ENCODE measurements at places on chromosomes 6 and 20.
A peak's percentile ranks its signal among the peaks of the same experiment; 100 is the strongest.

- DNase-seq, result no peak
Observed at GRCh38 chr6:158782432-158783166, 36.6 kb downstream of the EZR start.

DNA sequence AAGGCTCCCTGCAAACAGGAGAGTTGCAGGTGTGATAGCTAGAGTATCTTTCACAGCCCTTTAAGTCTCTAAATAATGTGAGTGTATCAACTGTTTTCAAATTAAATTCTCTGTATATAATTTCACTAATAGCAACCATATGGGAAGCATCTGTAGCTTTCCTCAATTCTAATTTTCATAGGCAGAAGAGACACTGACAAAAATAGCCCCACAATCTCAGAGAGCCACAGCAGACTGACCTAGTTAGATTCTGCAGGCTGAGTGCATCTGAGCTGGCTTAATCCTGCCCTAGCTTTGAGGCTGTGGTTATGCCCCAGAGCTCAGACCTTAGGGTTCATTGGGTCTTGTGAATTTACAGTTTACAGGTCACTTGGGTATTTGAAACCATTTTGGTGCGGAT is 63.9 kb downstream of the MAP7 start:
- no peak for DNase-seq

DNA sequence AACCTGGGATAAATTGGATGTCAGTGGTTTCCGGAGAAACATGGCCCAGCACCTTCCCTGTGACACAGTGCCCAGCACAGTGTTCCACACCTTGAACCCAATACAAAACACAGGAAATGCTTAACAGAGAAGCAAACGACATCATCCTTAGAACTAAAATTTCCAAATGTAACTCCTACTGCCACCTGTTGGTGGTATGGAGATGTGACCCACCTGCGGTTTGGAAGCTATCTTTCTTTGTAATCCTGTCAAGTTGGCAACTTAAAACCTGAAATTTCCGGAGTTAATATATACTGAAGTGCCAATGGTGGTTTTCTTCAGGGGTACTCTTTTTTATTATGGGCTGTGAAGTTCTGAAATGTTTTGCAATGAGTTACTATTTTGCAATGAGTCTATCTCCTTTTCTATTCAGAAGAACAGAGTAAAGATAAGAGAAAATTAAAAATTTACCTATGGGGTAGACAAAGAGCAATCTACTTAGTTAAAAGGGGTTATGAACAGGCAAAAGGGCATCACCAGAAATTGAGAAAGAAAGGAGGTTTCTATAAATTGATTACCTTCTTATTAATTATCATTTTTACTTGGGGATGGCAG is 658.8 kb downstream of the PTPRT start:
- DNase-seq, result peak; percentile 15

DNA sequence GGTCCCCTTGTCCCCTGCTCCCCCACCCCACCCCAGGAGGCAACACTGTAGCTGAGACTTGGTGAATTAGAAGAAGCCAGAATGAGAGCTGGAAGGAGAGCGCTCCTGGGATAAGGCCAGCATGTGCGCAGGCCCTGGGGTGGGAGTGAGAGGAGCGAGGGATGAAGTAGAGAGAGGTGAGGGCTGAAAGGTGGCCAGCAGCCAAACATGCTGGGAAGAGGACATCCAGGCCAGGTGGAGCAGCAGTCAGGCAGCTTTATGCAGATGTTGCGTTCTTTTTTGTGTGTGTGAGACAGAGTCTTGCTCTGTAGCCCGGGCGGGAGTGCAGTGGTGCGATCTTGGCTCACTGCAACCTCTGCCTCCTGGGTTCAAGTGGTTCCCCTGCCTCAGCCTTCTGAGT is 2.2 kb upstream of the BPIFB1 start:
- DNase-seq, result no peak

GRCh38 chr6:166459272-166459671 is 76.5 kb upstream of the MPC1 start:
- DNase-seq, result no peak

DNA sequence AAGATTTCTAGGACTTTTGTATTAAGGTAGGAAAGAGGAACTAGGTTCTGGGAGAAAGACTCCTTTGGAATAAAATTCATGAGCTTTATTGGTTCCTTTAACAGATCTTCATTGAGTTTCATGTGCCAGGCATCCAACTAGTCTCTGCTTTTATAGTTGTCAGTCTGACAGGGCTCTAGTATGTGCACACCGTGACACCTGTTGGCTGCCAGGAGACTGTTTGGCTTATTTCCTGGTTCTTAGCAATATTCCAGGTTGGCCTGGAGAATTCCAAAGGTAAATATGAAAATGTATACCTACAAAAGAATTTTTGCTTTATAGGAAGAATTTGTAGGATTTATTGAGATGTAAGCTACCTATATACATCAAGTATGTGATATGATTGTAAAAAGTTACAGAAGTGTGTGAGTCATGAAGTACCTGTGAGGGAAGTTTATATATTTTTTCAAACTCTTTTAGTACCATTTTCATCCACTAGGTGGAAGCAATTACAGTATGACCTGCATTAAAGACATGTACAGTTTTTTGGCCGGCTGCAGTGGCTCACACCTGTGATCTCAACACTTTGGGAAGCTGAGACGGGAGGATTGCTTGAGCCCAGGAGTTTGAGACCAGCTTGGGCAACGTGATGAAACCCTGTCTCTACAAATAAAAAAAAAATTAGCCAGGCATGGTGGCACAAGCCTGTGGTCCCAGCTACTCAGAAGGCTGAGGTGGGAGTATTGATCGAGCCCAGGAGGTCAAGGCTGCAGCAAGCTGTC is 35.2 kb downstream of the NDUFAF5 start:
- peak; percentile 59 for DNase-seq

DNA sequence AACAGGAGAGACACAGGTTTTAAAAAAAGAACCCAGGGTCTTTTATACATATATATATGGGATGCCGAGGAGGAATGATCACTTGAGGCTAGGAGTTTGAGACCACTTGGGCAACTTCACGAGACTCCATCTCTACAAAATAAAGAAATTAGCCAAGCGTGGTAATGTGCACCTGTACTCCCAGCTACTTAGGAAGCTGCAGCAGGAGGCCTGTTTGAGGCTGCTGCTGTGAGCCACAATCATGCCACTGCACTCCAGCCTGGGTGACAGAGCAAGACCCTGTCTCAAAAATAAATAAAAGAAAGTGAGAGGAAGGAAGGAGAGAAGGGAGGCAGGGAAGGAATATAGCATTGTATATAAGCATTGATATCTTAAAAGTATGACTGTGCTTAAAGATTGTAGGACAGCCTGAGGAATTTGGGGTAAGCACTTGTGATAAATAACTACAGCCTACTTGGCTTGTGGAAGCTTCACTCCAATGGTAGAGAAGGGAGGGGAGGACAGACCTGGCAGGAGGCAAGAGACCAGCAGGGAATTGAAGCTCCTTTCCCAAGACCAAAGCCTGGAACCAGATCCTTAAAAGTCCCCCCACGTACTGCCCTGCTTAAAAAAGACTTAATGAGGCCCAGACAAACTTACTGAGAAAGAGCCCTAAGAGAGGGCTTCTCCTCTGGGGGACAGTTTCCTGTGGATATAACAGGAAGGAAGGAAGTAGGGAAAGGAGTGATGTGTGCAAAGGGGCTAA is 2.5 kb upstream of the SNTA1 start:
- DNase-seq, result no peak

GRCh38 chr6:45047573-45047972 is 280.6 kb upstream of the RUNX2 start:
- DNase-seq, result no peak

DNA sequence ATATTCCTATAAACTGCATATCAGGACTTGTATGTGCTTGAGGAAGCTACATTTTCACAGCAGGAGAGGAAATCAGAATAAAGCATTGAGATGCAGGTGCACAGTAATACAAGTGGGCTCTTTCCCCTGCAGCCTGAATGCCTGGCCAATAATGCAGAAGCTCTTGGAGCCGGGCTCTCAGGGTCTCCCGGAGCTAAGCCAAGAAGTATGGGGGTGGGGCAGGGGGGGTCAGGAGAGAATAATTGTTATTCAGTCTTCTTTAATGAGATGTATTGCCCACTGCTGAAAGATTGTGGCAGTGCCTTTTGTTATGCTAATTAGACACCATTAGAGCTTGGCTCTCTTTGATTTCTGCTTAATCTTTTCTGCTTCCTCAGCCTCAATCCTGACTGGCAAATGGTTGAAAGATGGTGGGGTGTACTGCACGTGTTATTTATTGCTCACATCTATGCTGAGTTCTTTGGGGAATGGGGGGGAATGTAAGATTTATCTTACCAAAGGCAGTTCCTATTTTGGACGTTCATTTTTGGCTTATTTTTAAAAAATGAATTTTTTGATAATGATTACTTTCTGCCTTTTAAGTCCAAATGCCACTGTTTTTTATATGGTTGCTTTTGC is 407.6 kb upstream of the SOX4 start:
- DNase-seq, result no peak

GRCh38 chr20:35023624-35024023 is 68.0 kb downstream of the MYH7B start:
- DNase-seq, result no peak

DNA sequence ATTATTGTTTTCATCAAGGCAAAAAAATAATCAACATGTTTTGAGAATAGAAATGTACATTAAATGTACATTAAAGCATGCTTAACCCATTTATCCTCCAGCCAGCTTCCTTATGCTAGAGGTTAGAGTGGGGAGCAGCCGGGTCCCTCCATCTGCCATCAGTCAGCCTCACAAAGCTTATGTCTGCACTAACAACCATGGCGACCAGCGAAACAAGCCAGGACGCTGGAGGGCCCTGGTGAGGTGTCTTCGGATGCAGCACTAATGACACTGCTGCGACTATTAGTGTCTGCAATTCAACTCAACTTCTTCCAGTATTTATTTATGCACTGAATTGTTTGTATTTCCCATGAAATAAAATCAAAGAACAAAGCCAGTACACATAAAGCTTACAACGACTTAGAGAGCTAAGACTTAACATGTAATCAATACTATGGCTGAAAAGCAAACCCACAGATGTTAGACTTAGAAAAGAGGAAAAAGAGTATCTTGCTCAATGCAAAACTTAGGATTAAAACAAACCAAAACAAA is 6.8 kb downstream of the CLDN20 start:
- no peak for DNase-seq

DNA sequence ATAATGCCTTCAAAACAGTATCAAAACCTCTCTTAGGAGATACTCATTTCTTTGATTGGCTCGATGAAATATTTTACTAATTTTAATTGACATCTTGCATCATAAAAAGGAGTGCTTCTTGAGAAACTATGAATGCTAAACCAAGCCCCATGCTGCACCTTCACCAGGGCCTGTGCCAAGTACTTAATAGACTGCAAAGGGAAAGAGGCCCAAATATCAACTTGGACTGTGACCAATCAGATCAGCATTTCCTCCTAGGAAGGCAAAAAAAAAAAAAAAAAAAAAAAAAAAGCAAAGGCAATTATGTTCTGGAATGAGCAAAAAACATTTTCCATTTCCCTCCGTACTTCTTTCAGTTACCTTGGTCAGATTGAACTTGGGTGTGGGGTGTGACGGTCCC is 253.0 kb upstream of the SOX4 start:
- no peak for DNase-seq

GRCh38 chr6:158009114-158009891 is 27.6 kb downstream of the SYNJ2 start:
- peak; percentile 49 for DNase-seq

DNA sequence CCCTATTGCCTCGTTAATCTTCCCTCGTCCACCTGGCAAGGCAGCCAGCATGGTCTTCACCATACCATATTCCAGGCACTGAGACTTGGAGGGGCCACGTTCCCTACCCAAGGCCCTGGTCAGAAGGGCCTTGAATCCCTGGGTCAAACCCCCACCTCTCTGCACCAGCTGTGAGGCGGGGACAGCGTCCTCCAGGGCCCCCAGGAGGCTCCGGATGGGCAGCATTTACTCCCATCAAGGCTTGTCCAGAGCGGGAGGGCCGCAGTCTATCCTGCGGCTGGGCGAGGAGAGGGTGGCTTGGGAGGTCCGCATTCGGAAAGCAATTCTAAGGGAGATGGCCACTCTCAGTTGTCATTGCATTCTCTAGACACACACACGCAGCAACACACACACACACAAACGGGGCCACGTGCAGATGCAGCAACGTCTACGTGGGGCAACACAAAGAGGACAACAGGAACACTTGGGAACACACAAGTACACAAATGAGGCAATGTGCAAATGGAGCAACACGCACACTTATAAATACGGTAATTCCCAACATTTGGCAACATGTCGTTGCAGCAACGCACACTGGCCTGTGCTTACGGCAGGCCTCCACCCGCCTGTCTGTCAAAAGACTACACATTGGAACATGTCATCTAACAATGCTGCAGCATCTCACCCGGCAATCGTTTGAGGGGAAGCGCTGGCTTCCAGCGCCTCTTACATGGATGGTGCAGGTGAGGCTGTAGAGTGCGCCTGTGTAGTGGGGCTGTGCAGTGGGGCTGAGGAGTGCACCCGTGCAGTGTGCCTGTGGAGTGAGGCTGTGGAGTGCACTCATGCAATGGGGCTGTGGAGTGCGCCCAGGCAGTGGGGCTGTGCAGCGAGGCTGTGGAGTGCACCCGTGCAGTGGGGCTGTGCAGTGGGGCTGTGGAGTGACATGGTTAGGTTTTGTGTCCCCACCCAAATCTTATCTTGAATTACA is 12.9 kb upstream of the NTSR1 start:
- no peak for DNase-seq

DNA sequence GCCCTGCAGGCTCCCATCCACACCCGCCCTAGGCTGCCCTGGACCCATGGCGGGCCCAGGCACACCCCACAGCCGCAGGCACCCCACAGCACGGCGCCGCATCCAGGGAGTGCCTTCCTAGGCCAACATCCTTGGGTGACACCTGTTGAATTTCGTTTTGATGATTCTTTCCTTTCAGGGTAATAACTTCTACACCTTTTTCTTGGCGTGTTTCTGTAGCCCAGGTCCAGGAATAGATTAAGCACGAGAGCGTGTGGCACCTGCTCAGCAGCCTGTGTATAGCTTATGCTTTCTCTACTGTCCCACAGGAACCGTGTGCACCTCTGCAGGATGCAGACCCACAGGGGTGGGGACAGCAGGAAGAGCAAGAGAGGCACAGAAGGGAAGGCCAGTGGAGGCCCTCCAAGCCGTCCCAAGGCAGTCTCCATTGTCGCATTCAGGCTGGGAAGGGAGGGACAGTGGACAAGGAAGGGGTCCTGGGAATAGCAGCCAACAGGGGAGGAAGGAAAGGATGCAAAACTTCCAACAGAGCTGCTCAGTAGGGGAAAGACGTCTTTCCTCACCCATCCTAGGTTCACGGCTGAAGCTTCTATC is 118.1 kb upstream of the AFDN start:
- DNase-seq, result no peak

GRCh38 chr6:44966449-44967092 is 361.6 kb upstream of the RUNX2 start:
- DNase-seq, result no peak

- DNase-seq, result no peak
Observed at GRCh38 chr6:150560884-150561219, 38.8 kb upstream of the PLEKHG1 start.

DNA sequence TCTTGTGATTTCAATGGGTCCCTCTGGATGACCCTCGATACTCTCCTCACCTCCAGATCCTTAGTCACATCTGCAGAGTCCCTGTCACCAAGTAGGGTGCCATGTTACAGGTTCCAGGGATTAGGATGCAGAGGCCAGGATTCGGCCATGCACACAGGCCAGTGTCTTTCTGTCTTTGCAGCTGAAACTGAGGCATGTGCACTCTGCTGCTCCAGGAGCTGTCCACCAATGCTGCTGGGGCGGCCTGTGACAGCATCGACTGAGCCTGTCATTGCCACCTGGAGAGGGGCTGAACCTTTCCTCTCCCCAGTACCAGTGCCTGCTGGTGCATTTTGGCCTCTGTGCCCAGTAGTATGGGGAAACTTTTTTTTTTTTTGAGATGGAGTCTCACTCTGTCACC is 4.4 kb upstream of the RBM38 start:
- no peak for DNase-seq

All from activated CD4-positive, alpha-beta T cell treated with anti-CD3 and anti-CD28 coated beads, Interleukin-2, Interleukin-6, amounts not matched to agents 100 ng/mL and 50 ng/mL, durations not matched to agents 16 hours and 8 hours (primary cell).